Right atrium auricular region (tissue), 2 donors: ENCODE measurements at places on chromosomes 12 and 14. TPM values are rescaled to one million over a fixed set of nuclear protein-coding genes. Genes with fewer than 3 reads are reported as not detected.
A peak's percentile ranks its signal among the peaks of the same experiment; 100 is the strongest.

DNA sequence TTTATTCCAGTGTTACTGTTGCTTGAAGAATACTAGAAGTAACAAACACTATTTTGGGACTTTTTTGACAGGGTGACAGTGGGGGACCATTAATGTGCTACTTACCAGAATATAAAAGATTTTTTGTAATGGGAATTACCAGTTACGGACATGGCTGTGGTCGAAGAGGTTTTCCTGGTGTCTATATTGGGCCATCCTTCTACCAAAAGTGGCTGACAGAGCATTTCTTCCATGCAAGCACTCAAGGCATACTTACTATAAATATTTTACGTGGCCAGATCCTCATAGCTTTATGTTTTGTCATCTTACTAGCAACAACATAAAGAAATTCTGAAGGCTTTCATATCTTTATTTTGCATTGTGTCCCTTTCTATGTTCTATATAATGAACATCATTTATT, 44.5 kb downstream of the TMPRSS12 start:
- no peaks in the 10 kb centered on the region for H3K27me3 ChIP-seq
- no peaks in the 10 kb centered on the region for H3K36me3 ChIP-seq
- no peak for DNase-seq
- no peaks in the 10 kb centered on the region for H3K4me1 ChIP-seq

DNA sequence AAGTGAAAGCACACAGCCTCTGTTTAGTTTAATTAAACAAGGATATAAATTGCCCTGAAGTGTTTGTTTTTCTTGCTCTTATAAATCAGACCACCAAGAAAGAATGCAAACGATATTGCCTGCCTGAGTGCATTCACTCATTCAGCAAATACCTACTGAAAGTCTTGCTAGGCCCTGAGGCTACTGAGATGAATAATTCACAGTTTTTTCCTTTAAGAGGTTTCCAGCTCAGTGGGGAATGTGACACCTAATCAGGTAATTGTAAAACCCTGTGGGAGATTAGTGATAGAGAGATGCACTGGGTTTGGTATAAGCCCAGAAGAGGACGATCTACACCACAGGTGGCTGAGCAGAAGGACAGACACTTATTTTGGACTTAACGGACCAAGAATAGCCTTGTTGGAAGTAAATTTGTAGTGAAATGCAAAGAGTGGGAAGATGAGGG, 151.4 kb downstream of the SLC35F4 start:
- no peak overlapping the region for H3K4me3 ChIP-seq
- no peaks in the 10 kb centered on the region for H3K36me3 ChIP-seq
- H3K27me3 ChIP-seq = no peaks in the 10 kb centered on the region
- H3K27ac ChIP-seq = no peak overlapping the region
- DNase-seq = no peak

DNA sequence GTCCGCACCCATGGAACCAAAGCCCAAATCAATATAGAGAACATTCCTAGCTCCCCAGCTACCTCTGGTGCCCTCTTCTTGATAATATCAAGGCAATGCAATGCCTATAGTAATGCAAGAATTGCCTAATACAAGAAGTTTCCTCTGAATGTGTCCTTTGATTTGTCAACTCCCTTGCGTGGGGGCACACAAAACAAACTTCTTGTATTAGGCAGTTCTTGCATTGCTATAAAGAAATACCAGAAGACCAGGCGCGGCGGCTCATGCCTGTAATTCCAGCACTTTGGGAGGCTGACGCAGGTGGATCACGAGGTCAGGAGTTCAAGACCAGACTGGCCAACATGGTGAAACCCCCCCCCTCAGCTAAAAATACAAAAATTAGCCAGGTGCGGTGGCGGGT, 10.4 kb upstream of the ITPK1 start:
- no peaks in the 10 kb centered on the region for H3K4me1 ChIP-seq
- no peak overlapping the region for H3K4me3 ChIP-seq
- no peaks in the 10 kb centered on the region for H3K36me3 ChIP-seq
- no peak overlapping the region for H3K27ac ChIP-seq

DNA sequence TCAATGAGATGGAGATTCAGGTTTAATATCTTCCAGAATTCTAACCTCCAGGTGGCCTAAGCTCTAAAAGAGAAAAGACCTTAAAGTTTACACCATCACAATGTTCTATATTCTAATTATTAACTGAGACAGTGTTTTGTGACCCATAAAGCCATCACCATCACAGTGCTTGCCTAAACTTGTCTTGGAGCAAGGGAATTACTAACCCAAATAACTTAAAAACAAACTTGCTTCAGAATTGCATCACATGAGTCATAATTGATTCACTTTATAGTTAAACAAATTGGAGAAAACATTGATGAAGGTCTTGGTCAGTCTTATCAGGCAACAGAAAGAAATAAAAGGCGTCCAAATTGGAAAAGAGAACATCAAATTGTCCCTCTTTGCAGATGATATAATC, 54.5 kb upstream of the ALG10 start:
- no peaks in the 10 kb centered on the region for H3K27me3 ChIP-seq
- no peaks in the 10 kb centered on the region for H3K4me1 ChIP-seq
- H3K27ac ChIP-seq = no peak overlapping the region
- no peaks in the 10 kb centered on the region for H3K36me3 ChIP-seq
- no peak for DNase-seq

The CLEC6A gene
- total RNA-seq = not detected

The CPM gene
- total RNA-seq = 21.9 TPM

GRCh38 chr14:32408018-32408417, 78.9 kb downstream of the AKAP6 start:
- H3K4me3 ChIP-seq = no peak overlapping the region
- no peaks in the 10 kb centered on the region for H3K27me3 ChIP-seq
- H3K27ac ChIP-seq = no peak overlapping the region
- no peaks in the 10 kb centered on the region for H3K4me1 ChIP-seq

GRCh38 chr14:85187521-85187920, 342.4 kb upstream of the FLRT2 start:
- no peaks in the 10 kb centered on the region for H3K4me1 ChIP-seq
- H3K36me3 ChIP-seq = no peaks in the 10 kb centered on the region
- H3K27ac ChIP-seq = no peak overlapping the region
- no peak overlapping the region for H3K4me3 ChIP-seq
- no peak for DNase-seq

DNA sequence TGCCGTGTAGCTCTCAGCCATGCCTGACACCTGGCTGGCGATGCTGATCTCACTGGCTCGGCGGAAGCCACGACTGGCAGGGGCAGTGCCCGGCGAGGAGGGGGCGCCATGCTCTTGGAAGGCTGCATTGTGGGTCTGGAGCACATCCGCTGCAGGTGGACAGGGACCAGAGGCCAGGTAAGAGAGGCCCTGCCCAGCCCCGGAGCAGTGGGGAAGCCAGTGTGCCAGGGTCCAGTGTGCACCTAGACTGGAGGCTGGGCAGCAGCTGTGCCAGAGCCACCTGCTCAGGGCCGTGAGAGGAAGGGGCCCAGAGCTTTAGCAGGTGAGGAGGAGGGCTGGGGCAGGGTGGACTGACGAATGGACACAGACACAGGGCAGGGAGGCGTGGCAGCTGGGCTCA, 10.1 kb downstream of the ARL6IP4 start:
- H3K27ac ChIP-seq = no peak overlapping the region
- peaks cover 32% of the 10 kb centered on the region for H3K36me3 ChIP-seq

DNA sequence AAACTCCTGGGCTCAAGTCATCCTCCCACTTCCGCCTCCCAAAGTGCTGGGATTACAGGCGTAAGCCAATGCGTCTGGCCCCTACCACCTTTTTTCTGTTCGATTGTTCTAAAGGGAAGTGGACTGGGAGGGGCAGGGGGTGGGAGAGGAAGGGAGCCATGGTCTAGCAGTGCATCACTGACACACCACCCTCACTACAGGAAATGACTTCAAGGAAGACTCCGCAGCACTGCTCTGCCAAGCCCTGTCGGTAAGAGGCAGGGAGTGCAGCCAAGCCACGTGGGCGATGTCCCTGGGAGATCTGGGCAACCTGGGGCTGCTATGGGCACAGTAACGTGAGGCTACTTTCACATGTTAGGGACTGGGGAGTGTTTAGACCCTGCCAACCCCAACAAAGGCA, 18.0 kb downstream of the LRRC74A start:
- no peak overlapping the region for H3K4me3 ChIP-seq
- H3K4me1 ChIP-seq = no peaks in the 10 kb centered on the region
- peak overlapping the region; percentile 49 for H3K27ac ChIP-seq
- H3K27me3 ChIP-seq = no peaks in the 10 kb centered on the region
- H3K36me3 ChIP-seq = no peaks in the 10 kb centered on the region

The SPTB gene
- total RNA-seq = 84.4 TPM

DNA sequence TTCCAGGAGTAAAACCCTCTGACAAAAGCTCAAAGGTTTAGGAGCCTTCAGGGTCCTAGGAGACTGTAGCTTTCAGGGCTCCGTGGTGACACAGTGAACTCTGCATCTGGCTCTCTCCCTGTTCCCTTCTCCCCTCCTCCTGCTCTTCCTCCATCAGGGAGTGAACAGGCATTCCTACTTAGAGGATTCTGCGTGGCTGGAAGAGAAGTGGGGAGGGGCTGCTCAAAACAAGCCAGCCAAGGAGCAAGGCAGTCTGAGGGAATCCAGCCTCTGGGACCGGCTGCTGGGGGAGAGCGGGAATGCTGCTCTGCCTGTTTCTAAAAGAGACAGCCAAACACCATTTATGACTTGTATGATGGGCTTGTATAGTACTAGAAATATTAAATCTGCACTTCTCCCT, 49.5 kb downstream of the RBMS2 start:
- H3K36me3 ChIP-seq = peaks cover 24% of the 10 kb centered on the region
- H3K27me3 ChIP-seq = no peaks in the 10 kb centered on the region
- H3K4me3 ChIP-seq = no peak overlapping the region
- no peaks in the 10 kb centered on the region for H3K4me1 ChIP-seq
